Ureter (tissue), 1 donor: ENCODE measurements at places on chromosomes 16 and 17. TPM values are rescaled to one million over a fixed set of nuclear protein-coding genes. Genes with fewer than 3 reads are reported as not detected.

DNA sequence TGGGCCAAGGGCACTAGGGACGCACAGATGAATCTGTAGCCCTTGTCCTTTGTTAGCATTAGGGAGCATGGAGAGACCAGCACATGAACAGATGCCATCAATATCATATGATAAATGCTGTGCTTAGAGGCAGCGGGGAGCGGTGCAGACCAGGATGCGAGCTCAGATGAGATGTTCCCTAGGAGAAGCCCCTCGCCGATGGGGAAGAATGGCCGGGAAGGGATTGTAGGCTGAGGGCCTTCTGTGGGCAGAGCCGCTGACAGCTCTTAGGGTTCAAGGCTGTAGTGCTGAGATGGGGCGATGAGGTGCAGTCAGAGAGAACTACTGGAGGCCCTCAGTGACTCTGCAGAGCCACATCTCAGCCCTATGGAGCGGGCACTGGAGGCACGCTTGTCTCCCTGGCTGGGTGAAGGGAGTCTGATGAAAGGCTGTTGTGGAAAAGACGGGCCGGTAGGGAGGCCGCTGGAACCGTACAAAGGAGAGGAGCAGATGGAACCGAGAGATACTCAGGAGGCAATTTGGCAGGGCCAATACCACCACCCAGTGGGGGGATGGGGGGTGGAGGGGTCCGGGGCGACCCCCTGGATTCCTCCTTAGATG lies 66.3 kb upstream of the ENDOV start:
- no peak for DNase-seq

SAMD14 gene
- total RNA-seq = 5.5 TPM

GRCh38 chr17:80769936-80770625 lies 221.6 kb upstream of the CHMP6 start:
- no peak for DNase-seq

HOXB3 gene
- total RNA-seq = 179 TPM

DNA sequence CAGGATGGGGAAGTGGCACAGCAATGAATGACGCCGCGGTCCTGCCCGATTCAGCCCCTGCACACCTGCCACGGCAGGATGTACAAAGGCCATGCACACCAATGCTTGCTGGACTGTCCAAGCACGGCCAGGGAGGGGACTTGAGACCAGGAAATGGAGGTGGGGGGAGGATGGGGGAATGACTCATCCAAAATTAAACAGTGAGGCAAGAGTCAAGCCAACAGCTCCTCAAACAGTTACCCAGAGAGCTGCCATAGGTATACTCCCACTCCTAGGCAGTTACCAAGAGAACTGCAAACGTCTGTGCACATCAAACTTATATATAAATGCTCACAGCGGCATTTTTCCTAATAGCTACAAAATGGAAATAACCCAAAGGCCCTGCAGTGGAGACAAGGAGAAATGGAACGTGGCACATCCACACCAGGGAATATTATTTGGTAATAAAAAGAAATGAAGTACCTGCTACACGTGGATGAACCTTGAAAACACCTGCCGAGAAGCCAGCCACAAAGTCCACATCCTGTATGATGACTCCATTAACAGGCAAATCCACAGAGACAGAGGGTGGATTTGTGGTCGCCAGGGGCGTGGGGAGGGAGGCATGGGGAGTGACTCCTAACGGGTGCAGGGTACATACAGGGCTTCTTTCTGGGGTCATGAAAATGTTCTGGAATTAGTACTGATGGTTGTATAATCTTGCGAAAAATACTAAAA lies 54.1 kb downstream of the VAC14 start:
- peak; percentile 90 for DNase-seq
